ENCODE measurements at places on chromosomes 3 and 15. TPM values are rescaled to one million over a fixed set of nuclear protein-coding genes. Genes with fewer than 3 reads are reported as not detected.

Gene CMTM7
- 43.5 TPM for total RNA-seq

Gene ADPGK
- total RNA-seq, result 63.1 TPM

Gene ADAMTS7
- total RNA-seq, result 1.0 TPM

Gene TERC
- 6.0 TPM for total RNA-seq

Gene TMEM40
- total RNA-seq, result 1.3 TPM

Gene RARB
- total RNA-seq, result not detected

Gene LIPH
- 19.9 TPM for total RNA-seq

Gene PARP15
- 0.21 TPM for total RNA-seq

Gene CCR8
- not detected for total RNA-seq

Gene ARNT2
- total RNA-seq, result 16.8 TPM

Gene CAMP
- not detected for total RNA-seq

Data from Panc1 (cell line).